ENCODE measurements at places on chromosomes 5 and 9. TPM values are rescaled to one million over a fixed set of nuclear protein-coding genes. Genes with fewer than 3 reads are reported as not detected.
A peak's percentile ranks its signal among the peaks of the same experiment; 100 is the strongest.

- no peaks in the 10 kb centered on the region for H3K4me1 ChIP-seq
- no peaks in the 10 kb centered on the region for H3K27me3 ChIP-seq
- H3K4me3 ChIP-seq, result no peak overlapping the region
Observed at GRCh38 chr5:80318212-80318611, 1.6 kb upstream of the SPZ1 start.

GRCh38 chr5:103624675-103625074, 62.1 kb upstream of the NUDT12 start:
- H3K4me1 ChIP-seq, result no peaks in the 10 kb centered on the region
- no peak for DNase-seq
- H3K36me3 ChIP-seq, result no peaks in the 10 kb centered on the region
- no peak overlapping the region for H3K4me3 ChIP-seq
- no peak overlapping the region for H3K27ac ChIP-seq
- H3K27me3 ChIP-seq, result no peaks in the 10 kb centered on the region

The LECT2 gene
- not detected for total RNA-seq

GRCh38 chr9:88803546-88804253, 187.6 kb upstream of the S1PR3 start:
- no peak for DNase-seq
- H3K36me3 ChIP-seq, result no peaks in the 10 kb centered on the region
- no peaks in the 10 kb centered on the region for H3K27me3 ChIP-seq
- H3K27ac ChIP-seq, result no peak overlapping the region
- H3K4me3 ChIP-seq, result no peak overlapping the region

The IL4 gene
- total RNA-seq, result not detected

DNA sequence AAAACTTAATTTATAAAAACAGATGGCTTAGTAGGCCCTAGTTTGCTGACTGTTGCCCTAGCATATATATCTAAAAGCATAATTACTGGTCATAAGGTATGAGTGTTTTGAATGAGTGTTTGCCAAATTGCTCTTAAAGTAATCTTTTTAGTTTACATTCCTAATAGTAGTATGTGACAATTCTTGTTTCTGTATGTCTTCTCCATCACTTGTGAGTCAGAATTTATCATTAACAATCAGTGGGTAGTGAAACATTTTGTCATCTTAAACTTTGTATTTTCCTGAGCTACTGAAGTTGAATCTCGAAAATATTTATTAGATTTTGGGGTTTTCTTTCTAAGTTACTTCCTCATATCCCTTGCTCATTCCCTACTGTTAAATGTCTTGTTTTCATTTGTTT, 49.6 kb downstream of the APC start:
- no peaks in the 10 kb centered on the region for H3K36me3 ChIP-seq
- no peak for DNase-seq
- H3K27me3 ChIP-seq, result no peaks in the 10 kb centered on the region
- no peak overlapping the region for H3K27ac ChIP-seq

- H3K27ac ChIP-seq, result no peak overlapping the region
- no peaks in the 10 kb centered on the region for H3K27me3 ChIP-seq
- peaks cover 4% of the 10 kb centered on the region for H3K4me1 ChIP-seq
- H3K4me3 ChIP-seq, result no peak overlapping the region
Observed at GRCh38 chr9:76269789-76270188, 124.4 kb downstream of the RFK start.

GRCh38 chr5:151087486-151087885, 6.7 kb upstream of the TNIP1 start:
- H3K4me1 ChIP-seq, result peaks cover 35% of the 10 kb centered on the region
- no peak overlapping the region for H3K27ac ChIP-seq
- no peak for DNase-seq
- H3K36me3 ChIP-seq, result no peaks in the 10 kb centered on the region
- H3K4me3 ChIP-seq, result no peak overlapping the region

DNA sequence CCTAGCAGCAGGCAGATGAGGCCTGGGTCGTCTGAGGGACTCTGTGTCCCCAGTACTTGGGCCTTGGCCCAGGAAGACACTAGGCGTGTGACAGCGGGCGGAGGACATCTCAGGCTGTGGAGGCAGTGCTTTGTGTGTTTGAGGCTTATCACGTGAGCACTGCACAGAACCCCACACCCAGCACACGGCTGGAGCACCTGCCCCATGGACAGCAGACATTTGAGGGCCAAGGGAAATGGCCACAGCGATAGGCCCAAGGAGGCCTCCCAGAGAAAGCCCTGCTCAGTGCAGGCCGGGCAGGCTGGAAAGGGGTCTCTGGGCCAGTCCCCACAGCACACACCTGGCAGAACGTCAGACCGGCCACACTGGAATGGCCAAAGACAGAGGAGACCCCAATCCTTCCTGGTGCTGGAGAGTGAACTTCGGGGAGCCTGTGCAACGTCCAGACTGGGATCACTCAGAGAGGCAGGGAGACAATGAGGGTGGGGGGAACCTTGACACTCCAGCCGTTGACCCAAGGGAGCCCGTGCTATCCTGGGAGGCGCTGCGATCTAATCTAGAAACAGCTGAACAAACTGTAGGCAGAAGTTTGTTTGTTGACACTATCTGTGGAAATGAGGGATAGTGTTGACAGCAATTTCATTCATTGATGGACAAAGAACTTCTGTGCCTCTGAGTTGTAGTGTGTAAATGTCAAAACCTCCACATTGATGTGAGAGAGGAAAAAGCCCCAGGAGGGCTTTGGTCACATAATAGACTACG, 19.6 kb upstream of the FLT4 start:
- peaks cover 9% of the 10 kb centered on the region for H3K27me3 ChIP-seq
- DNase-seq, result no peak
- H3K27ac ChIP-seq, result no peak overlapping the region
- no peak overlapping the region for H3K4me3 ChIP-seq
- H3K36me3 ChIP-seq, result no peaks in the 10 kb centered on the region

GRCh38 chr9:86827893-86828292, 119.4 kb downstream of the GAS1 start:
- no peaks in the 10 kb centered on the region for H3K36me3 ChIP-seq
- H3K4me3 ChIP-seq, result no peak overlapping the region
- no peak for DNase-seq
- H3K4me1 ChIP-seq, result no peaks in the 10 kb centered on the region

DNA sequence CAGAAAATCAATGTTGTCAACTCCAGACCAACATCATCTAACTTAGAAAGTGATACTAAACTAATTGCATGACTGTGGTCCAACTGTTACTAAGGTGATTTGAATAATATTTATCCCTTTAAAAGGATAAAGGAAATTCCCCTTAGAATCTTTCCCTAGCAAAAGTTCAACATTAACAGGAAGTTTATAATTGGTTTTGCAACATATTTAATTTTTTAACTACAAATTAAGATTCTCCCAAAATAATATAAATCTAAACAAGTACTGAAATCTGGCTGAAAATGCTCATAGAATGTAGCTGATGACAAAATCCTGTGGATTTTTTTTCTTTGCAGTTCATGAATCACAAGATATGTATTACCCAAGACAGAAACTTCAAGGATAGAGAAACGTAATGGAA, 151.4 kb downstream of the LPAR1 start:
- peak; percentile 36 for DNase-seq
- H3K4me3 ChIP-seq, result no peak overlapping the region
- H3K4me1 ChIP-seq, result no peaks in the 10 kb centered on the region
- H3K27ac ChIP-seq, result no peak overlapping the region

- no peak overlapping the region for H3K27ac ChIP-seq
- DNase-seq, result no peak
- H3K4me1 ChIP-seq, result peaks cover 3% of the 10 kb centered on the region
- no peak overlapping the region for H3K4me3 ChIP-seq
- H3K27me3 ChIP-seq, result no peaks in the 10 kb centered on the region
Observed at GRCh38 chr9:131334629-131335367, 45.3 kb downstream of the PLPP7 start.

- H3K27me3 ChIP-seq, result no peaks in the 10 kb centered on the region
- H3K4me1 ChIP-seq, result no peaks in the 10 kb centered on the region
- no peak for DNase-seq
- no peaks in the 10 kb centered on the region for H3K36me3 ChIP-seq
Observed at GRCh38 chr9:138116521-138116920, 238.9 kb downstream of the CACNA1B start.

The CNTNAP3 gene
- 12.3 TPM for total RNA-seq

GRCh38 chr9:16611983-16612382, 258.5 kb downstream of the BNC2 start:
- H3K36me3 ChIP-seq, result no peaks in the 10 kb centered on the region
- no peak overlapping the region for H3K4me3 ChIP-seq
- no peaks in the 10 kb centered on the region for H3K27me3 ChIP-seq
- no peak overlapping the region for H3K27ac ChIP-seq
- no peaks in the 10 kb centered on the region for H3K4me1 ChIP-seq

DNA sequence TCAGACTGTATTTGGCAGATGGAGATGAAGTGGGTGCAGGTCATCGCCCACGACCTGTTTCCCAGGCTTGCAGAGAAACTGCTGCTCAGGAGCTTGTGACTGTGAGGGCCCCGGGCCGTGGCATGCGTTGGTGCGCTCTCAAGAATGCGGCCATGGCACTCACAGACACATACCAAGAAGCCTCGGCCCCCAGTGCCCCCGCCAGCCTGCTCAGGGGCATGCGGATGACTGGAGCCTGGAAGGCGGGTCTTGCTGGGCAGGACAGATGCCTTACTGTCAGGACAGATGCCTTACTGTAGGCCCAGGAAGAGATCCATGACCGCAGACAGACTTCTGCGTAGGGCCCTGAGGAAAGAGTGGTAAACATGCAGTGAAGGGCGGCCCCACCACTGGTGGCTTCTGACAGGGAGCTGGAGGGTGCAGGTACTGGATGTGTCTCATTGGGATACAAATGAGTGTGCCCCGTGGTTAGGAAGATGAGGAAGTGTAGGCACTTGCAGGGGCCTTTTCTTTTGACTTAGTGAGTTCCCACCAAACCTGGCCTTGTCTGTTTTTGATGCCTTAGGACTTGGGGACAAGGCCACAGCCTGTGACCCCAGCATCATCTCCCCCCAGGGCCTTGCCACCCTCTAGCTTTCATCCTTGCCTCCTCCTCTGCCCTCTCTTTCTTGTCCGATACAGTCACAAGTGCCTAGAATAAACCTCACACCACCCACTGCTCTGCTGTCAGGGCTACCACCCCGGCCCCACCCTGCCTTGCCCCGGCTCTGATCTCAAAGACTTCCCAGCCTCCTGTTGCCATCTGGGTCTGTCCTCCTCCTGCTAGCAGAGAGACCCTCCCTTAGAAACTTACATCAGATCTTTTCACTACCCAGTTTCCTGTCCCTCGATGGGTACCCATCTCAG, 68.8 kb upstream of the ABL1 start:
- H3K27me3 ChIP-seq, result no peaks in the 10 kb centered on the region
- H3K4me3 ChIP-seq, result no peak overlapping the region
- H3K27ac ChIP-seq, result no peak overlapping the region
- no peaks in the 10 kb centered on the region for H3K36me3 ChIP-seq
- DNase-seq, result no peak
- H3K4me1 ChIP-seq, result peaks cover 7% of the 10 kb centered on the region

The PDE6A gene
- total RNA-seq, result not detected

The NME5 gene
- not detected for total RNA-seq

The SV2C gene
- total RNA-seq, result 1.4 TPM

The CARD9 gene
- total RNA-seq, result 1.9 TPM

- peak; percentile 57 for DNase-seq
- no peak overlapping the region for H3K27ac ChIP-seq
- no peaks in the 10 kb centered on the region for H3K27me3 ChIP-seq
Observed at GRCh38 chr9:98890256-98890655, 53.5 kb upstream of the COL15A1 start.

DNA sequence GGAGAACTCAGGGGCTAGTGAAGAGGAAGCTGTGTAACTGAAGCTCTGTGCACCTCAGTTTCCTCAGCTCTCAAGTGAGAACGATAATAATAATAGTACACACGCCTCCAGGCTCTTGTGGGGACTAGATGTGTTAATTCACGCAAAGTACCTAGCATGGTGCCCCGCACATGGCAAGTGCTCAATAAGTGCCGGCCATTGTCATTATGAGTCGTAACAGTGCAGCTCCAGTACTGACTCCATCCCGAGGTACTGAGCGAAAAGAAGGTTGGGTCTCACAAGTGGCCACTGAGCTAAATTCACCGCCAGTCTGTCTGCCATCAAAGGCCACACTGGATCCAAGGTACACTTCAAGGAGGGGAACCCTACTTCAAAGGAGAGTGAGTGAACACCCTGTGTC, 40.4 kb downstream of the MED27 start:
- H3K27me3 ChIP-seq, result no peaks in the 10 kb centered on the region
- H3K27ac ChIP-seq, result no peak overlapping the region
- no peaks in the 10 kb centered on the region for H3K4me1 ChIP-seq
- no peak for DNase-seq

- H3K27ac ChIP-seq, result no peak overlapping the region
- DNase-seq, result no peak
- H3K36me3 ChIP-seq, result no peaks in the 10 kb centered on the region
- no peak overlapping the region for H3K4me3 ChIP-seq
- H3K4me1 ChIP-seq, result peaks cover 9% of the 10 kb centered on the region
- no peaks in the 10 kb centered on the region for H3K27me3 ChIP-seq
Observed at GRCh38 chr5:132841305-132841704, 10.9 kb upstream of the SHROOM1 start.

DNA sequence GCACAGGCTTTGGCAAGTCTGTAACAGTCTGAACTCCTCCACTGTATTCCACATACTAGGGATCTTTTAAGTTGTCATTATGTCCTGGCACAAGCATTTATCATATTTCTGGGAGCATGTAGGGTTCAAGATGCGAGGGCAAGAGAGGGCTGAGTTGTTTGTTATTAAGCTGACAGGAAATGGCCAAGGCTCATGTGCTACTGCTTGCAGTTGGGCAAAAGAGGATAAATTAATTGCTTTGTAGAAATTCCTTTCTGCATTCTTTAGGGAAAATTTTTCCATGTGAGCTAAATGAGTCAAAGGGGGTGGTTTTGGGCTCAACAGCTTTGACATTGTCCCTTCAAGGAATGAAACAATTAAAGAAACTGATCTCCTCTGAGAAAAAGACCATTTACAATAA, 35.4 kb downstream of the DOCK8 start:
- no peak overlapping the region for H3K27ac ChIP-seq
- H3K4me1 ChIP-seq, result no peaks in the 10 kb centered on the region
- no peak for DNase-seq
- H3K36me3 ChIP-seq, result no peaks in the 10 kb centered on the region
- no peak overlapping the region for H3K4me3 ChIP-seq

- no peaks in the 10 kb centered on the region for H3K27me3 ChIP-seq
- DNase-seq, result no peak
- H3K27ac ChIP-seq, result no peak overlapping the region
- no peaks in the 10 kb centered on the region for H3K4me1 ChIP-seq
Observed at GRCh38 chr5:1463326-1464095, 18.3 kb upstream of the SLC6A3 start.

The MARCOL gene
- not detected for total RNA-seq

The CD180 gene
- total RNA-seq, result 0.37 TPM

GRCh38 chr5:142176255-142176654, 67.7 kb downstream of the NDFIP1 start:
- H3K27me3 ChIP-seq, result no peaks in the 10 kb centered on the region
- no peak overlapping the region for H3K27ac ChIP-seq
- peaks cover 5% of the 10 kb centered on the region for H3K4me1 ChIP-seq
- no peak overlapping the region for H3K4me3 ChIP-seq
- DNase-seq, result no peak
- no peaks in the 10 kb centered on the region for H3K36me3 ChIP-seq
